Pons (tissue), 1 donor: ENCODE measurements at places on chromosomes 13 and 19.

DNA sequence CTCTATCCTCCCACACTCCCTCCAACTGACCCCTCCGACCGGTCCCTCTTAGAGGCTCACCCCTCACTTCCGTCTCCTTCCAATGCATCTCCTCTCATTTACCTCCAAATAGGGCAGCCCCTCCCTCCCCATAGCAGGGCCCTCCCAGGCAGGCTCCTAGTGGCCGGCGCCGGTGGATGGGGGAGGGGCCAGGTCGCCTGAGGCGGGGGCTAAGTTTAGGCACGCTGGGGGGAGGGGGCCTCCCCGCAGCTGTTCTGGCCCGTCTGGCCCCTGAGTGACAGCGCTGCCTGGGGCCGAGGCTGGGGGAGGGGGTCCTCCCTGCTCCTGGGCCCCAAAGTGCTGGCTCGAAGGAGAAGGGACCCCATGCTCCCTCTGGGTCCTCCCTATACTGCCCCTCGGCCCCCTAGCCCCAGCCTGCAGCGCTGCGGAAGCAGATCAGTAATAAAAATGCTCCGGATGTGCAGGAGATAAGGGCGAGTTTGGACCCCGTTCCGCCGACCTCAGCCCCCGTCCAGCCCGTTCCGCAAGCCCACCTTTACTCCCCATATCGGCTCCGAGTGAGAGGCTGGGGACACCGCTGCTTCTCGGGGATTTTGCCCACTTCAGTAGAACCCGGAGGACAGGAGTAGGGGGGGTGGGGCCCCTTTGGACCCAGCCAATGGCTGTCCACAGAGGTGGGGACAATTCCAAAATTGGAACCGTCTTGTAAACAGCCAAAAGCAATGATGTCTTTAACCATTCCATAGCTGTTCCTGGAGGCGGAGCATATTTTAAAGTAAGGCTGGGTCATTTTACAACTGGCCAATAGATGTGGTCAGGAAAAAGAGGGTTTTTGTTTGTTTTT, 4.0 kb downstream of the RTN2 start:
- DNase-seq, result no peak

GRCh38 chr19:3697671-3698385, 2.4 kb downstream of the PIP5K1C start:
- no peak for DNase-seq

DNA sequence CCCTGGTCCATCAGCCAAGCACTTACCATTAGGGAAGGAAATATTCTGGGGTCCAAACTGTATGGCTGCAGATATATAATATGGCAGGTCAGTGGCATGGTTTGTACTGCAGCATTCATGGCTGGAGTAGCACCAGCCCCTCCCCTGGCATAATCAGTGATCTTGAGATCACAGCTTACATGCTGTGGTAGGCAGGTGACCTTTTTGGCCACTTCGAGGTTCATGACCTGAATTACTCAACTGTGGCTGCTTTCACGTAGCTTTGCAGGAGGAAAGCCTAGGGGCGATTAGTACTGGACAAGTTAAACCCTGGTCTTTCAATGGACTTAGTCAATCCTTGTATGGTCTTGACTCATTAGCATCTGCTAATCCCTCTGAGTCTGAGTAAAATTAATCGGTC, 169.8 kb downstream of the SPRY2 start:
- no peak for DNase-seq

- DNase-seq, result peak; percentile 94
Observed at GRCh38 chr19:3398114-3398899, 31.9 kb downstream of the NFIC start.
